ENCODE measurements at places on chromosomes 2 and 18.
A peak's percentile ranks its signal among the peaks of the same experiment; 100 is the strongest.

DNA sequence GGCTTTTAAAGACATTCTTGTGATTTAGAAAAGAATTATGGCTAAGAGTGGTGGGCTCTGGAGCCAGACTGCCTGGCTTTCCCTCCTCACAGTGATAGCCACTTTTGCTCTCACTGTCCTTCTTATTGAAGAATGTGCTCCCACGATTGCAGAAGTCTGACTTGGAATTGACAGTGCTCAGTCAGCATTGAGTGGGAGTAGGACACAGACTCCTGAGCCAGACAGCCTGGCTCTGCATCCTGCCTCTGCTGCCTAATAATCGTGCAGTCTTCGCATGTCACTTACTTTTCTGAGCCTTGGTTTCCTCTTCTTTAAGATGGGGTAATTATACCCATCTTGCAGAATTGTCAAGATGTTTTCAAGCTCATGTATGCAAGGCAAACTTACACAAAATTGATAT is 23.3 kb downstream of the SPATS2L start:
- DNase-seq, result no peak

DNA sequence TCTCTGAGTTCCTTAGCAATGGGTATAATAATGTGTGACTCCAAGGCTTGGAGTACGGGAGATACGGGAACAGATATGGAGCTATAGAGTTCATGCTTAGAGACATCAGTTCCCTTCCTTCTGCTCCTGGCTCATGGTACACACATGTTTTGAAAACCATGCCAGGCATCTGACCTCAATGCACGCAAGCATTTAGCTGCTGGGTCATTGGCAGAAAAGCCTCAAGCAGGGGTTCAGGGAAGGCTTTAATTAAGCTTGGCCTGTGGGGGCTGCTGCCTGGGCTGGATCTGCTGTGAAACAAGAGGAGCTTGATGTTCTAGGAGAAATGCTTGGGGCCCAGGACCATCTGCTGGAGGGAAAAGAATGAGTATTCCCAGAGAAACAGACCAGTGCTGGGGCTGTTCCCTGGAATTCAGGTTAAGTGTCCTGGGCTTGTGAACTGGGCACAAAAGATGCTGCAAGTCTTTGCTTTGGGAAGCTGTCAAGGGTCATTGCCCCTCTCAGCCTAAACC is 3.2 kb downstream of the ALLC start:
- DNase-seq, result no peak

DNA sequence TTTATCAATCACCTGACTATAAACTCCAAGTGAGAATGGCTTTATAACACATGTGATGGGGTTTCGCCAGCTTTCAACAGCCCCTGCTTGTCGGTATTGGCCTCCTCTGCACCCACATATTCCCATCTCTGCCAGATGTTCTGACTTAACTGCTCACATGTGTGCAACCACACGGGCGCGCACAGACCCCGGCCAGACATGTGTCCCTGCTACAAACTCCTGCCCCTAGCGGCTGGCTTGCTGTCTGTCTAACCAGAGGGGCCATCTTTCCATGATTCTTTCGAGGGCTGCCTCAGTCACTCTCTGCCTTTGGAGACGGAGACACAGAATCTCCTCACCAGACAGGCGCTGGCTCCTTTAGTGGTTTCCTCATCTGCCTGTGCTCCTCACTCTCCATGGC is 15.3 kb downstream of the STON1 start:
- DNase-seq, result no peak

- DNase-seq, result no peak
Measured at GRCh38 chr2:237208373-237209260, 122.9 kb downstream of the COPS8 start.

GRCh38 chr2:40240070-40240469 is 211.8 kb downstream of the SLC8A1 start:
- no peak for DNase-seq

DNA sequence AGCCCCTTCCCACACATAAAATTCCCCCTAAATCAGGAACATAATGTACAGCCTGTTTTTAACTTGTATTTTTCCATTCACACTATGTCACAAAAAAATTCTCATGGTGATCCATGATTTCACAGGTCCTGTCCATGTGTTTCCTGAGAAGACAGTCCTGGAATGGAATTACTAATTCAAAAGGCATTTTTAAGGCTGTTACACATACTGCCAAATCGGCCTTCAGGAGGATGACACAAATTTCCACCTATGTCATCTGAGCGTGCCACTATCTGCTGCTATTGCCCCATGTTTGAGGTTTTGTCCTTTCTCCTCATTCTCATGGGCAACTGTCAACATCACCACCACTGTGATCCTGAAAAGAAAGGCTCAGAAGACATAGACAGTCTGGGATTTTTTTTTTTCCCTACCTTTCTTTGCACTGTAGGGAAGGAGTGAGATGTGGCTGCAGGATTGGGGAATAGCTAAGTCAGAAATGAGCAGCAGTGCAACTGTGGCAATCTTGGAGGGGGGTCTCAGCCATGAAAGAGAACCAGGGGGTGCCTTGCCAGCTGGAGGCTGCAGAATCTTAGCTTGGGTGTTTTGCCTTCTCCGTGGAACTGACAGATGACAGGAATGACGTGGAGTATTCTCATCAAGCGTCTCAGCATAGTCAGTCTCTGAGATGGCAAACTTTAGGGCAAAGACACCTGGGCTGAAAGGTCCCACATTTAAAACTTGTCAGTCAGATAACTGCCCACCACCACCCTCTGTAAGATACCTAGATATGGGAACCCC is 73.4 kb downstream of the MARCHF4 start:
- DNase-seq, result no peak

- DNase-seq, result no peak
Measured at GRCh38 chr18:5584746-5585417, 41.1 kb upstream of the EPB41L3 start.

GRCh38 chr2:95079199-95079683 is 42.4 kb downstream of the MRPS5 start:
- DNase-seq, result no peak

DNA sequence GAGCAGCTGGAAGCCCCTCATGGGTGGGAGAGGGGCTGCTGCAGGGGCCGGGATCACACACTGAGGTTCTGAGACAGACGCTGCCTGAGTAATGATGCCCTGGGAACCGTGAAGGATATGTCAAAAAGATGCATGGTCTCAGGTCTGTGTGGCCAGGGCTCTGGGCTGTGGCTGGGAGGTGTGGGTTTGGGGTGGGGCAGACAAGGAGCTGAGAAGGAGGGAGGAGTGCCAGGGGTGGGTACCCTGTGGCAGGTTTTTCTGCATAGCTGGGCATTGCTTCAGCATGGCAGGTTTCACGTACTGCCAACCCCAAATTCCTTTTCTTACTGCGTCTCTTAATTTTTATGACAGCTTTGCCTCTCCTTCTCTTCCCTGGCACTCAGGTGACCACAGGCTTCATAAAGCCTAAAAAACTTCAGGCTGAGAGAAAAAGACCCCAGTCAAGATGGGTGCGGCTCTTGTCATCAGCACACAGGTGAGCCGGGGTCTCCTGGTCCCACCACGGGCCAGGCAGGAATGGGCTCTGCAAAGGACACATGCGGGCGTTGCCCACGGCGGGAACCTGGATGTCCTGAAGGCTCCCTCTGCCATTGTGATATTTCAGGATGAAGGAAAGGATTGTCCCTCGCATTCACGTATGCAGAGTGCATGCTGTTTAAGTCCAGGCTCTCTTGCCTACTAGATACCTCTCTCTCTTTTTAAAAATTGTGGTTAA is 18.0 kb downstream of the MALL start:
- no peak for DNase-seq

DNA sequence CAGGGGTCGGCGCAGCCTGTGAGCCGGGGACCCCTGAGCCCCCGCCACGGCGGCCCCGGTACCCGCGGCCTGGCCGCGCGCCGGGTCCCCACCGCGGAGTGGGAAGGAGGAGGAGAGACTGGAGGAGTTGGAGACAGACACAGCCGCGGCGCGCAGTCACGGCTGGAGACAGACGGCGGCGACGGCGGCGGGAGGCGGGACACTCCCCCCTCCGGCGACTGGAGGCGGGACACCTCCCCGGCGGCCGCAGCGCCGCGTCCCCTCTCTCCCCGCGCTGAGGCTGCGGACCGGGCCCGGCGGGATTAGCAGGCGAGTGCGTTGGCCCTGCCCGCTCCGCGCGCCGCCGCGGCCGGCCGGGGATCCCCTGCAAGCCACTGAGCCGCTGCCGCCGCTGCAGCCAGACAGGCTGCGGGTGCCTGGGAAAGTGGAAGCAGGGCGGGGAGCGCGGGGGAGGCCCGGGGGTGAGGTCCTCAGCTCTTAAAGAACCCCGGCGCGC is 1.0 kb upstream of the LDLRAD4 start:
- peak; percentile 83 for DNase-seq

GRCh38 chr2:23809150-23809549 is 117.8 kb downstream of the ATAD2B start:
- DNase-seq, result no peak

DNA sequence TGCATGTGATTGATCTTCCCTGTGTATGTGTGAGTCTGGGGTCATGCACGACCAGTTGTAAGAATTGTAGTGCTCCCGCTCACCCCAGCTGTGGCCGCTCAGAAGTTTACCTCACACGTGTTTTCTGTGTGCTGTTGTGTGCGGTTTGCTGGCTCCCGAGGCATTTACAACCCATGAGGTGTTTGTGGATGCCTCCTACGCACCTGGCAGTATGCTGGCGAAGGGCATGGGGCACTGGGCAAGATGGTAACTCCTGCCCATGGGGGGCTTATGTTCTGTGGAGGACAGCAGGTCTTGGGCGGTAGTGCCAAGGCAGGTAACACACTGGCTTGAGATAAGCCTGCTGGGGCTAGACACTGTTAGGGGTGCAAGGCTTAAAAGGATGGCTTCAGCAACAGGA is 102.6 kb upstream of the HS6ST1 start:
- no peak for DNase-seq

DNA sequence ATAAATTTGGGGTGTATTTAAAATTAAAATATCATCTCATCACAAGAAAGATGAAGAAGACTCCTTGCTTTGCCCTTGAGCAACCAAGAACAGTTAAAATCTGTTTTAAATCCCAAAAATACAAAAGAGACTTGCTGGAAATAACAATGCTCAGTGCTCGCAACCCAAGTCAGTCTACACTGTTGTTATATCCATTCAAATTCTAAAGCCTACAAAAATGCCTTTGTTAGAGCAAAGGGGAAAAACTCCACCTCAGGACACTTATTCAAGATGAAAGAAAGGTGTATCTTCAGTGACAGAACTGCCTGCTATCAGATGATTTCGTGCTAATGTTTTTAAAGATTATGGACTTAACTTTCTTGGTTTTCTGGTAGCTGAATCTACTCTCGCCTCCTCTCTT is 111.9 kb upstream of the TANK start:
- DNase-seq, result no peak

Data from hematopoietic multipotent progenitor cell treated with erythropoietin and hydrocortisone succinate and interleukin-3 and kit ligand, for 4 days (in vitro differentiated cells).